MCF 10A (cell line): ENCODE measurements at places on chromosomes 12 and 14.
A peak's percentile ranks its signal among the peaks of the same experiment; 100 is the strongest.

GRCh38 chr14:97033556-97034081 lies 236.4 kb downstream of the VRK1 start:
- DNase-seq: no peak

DNA sequence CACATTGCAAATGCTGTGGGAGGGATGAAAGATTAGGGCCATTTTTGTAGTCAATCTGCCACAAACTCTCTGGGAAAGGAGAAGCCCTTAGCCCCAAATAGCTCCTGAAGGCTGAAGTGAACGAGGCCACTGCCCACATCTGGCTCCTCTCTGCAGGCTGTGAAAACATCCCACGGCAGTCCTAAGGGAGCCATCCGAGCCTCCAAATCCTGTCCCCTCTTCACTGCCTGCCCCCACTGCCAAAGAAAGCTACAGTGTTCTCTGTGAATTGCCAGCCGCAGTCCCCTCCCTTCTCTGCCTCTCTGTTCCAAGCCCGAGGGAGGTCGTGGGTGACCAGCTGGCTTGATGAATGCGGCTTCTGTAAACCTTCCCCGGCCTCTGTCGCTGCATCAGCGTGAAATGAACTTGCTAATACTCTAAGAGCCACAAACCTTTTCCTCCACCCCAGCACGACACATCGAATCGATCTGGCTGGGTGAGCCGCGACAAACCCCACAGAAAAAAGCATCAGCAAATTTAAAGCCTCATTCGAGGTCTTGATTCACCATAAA lies 180.7 kb upstream of the NRXN3 start:
- no peak for DNase-seq

- DNase-seq: no peak
These were observed 7.0 kb downstream of the ITGB7 start for GRCh38 chr12:53200107-53200457.

GRCh38 chr14:67413806-67414769 lies 2.1 kb upstream of the PLEK2 start:
- DNase-seq: peak; percentile 85

DNA sequence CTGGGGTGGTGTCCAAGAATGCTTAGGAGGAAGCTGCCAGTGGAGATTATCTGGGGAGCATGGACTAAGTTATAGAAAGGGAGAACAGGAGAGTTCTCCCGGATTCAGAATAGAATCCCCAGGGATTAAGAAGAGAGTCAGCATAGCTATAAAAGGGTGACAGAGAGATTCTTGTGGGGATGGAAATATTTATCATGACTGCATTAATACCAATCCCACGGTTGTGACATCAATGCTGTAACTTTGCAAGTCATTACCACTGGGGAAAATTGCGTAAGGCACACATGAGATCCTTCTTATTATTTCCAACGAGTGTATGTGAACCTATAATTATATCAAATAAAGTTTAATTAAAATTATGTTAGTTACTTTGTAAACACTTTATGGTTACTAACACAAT lies 447.9 kb upstream of the TMEM132C start:
- DNase-seq: no peak

- DNase-seq: no peak
These were observed 83.8 kb downstream of the SLC38A6 start for GRCh38 chr14:61064856-61065255.

DNA sequence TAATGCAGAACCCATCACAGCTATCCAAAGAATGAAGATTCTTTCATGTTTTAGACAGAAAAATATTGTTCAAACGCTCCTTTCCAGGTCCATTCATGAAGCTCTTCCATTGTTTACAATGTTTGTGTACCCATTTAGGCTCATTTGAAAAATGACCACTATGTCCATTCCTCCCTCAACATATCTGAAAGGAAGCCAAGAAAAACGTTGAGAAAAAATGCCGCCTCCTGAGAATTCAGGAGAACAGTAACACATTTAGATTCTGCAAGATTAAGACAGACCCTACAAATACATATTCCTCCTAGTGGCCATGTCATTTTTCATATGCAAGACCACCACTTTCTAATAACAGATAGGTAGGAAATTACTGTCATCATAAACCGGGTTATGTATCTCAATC lies 124.4 kb downstream of the SLC25A21 start:
- peak; percentile 50 for DNase-seq

GRCh38 chr14:79896009-79896408 lies 315.3 kb downstream of the DIO2 start:
- no peak for DNase-seq

GRCh38 chr12:127038761-127039160 lies 1228.2 kb upstream of the TMEM132C start:
- DNase-seq: no peak

GRCh38 chr14:104563191-104563741 lies 16.3 kb upstream of the C14orf180 start:
- no peak for DNase-seq

- DNase-seq: no peak
These were observed 129.4 kb upstream of the NPAS3 start for GRCh38 chr14:32809255-32809654.

DNA sequence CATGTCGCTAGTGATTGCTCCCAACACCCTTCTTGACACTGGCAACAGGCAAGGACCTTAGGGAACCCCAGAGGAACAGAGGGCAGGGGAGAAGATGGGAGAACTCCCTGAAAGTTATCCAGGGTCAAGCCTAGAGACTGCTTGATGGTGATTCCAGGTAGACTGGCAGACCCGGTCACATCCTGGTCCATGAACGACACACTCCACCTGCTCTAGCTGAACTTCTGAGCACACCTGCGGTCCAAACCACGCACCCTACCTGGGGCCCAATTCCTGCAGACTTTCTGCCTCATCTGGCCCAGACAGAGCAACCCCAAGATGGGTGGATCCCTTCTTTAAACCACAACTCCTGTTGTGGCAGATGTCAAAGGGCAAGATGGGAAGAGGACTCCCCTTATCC lies 34.2 kb downstream of the NCKAP5L start:
- DNase-seq: no peak

GRCh38 chr12:121873216-121873569 lies 14.5 kb upstream of the HPD start:
- no peak for DNase-seq

GRCh38 chr12:30795410-30796312 lies 40.9 kb upstream of the CAPRIN2 start:
- DNase-seq: peak; percentile 83

GRCh38 chr14:89397569-89398230 lies 19.3 kb downstream of the FOXN3 start:
- DNase-seq: no peak

GRCh38 chr14:68685419-68686204 lies 107.3 kb downstream of the ZFP36L1 start:
- peak; percentile 91 for DNase-seq

DNA sequence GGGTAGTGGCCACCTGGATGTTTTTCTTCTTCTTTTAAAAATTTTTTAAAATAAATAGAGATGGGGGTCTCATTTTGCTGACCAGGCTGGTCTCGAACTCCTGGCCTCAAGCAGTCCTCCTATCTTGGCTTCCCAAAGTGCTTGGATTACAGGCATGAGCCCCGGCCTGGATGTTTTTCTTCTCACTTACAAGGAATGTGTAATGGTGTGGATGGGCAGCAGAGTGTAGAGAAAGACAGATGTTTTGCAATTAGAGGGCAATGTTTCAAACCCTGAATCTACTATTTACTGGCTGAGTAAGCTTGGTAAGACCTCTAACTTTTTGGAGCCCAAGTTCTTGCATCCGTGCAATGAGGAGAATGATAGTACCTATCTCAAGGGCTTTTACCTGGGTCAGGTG lies 48.1 kb downstream of the ADCK1 start:
- no peak for DNase-seq

DNA sequence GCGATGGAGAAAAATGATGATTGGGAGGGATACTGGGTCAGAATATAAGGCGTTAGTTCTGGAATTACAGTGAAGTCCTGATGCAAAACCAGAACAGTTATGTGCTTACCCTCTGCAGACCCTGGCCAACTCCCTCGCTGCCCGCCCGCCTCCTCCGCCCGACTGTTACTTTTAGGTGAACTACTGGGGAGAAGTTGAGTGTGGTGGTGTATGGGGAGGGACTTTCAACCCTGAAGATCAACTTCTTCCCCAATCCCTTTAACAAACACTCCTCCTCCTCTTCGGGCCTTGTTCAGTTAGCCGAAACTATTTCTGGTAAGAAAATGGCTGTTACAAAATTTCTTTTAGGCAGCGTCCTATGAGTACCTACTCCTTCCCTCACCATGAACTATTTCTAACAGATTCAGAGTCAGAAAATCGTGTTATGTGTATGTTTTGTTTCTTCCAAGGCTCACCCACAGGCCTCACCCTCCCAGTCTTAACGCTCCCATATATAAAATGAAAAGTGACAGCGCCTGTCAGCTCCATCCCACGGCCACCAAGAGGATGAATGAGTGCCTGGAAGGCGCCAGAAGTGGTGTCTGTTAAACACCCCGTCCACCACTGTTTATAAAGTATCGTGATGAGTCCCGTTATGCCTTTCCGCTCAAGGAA lies 1.3 kb downstream of the FBXO33 start:
- no peak for DNase-seq

GRCh38 chr14:49405291-49405690 lies 180.9 kb downstream of the RPS29 start:
- peak; percentile 88 for DNase-seq

- DNase-seq: no peak
These were observed 52.8 kb downstream of the IGF1 start for GRCh38 chr12:102427543-102427941.

DNA sequence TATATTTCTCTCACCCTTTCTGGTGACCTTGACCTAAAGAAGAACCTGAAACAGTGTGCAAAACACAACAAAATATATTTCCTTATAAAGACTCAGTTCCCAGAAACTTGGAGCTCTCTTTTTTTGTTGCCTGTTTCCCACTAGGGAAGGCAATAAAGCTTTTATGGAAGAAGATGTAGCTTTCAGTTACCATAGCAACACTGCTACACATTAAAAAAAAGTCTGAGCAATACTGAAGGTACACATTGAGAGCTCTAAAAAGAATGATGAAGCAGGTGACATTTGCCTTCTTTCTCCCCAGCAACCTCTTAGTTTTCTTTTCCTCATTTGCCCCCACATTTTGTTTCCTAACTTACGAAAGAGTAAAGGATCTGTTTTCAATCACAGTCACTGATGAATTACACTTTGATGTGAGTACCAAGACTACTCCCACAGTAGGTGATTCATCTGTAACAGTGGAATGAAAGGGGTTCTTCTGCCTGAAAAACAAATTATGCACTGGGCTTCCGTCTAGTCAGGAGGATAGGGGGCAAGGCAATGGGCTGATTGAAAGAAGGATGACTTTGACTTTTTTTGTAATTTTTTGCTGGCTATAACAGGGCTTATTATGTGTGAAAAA lies 1.1 kb upstream of the CATSPERB start:
- no peak for DNase-seq
